ENCODE measurements at places on chromosomes 3 and 15. TPM values are rescaled to one million over a fixed set of nuclear protein-coding genes. Genes with fewer than 3 reads are reported as not detected.

Gene ATP2B2
- not detected for total RNA-seq

Gene LSMEM2
- total RNA-seq: not detected

Gene RASGRP1
- total RNA-seq: 1.0 TPM

Gene SERPINI2
- total RNA-seq: not detected

Gene ZNF501
- 2.4 TPM for total RNA-seq

Gene DUOX2
- total RNA-seq: not detected

Gene CLRN1
- total RNA-seq: not detected

Gene CLDN16
- total RNA-seq: 0.16 TPM

Gene SAMD7
- not detected for total RNA-seq

Gene KY
- total RNA-seq: not detected

Gene ALAS1
- 48.4 TPM for total RNA-seq

Gene PCSK6
- total RNA-seq: 0.13 TPM

Gene SPSB4
- total RNA-seq: 0.49 TPM

Gene MYO5C
- 5.5 TPM for total RNA-seq

Gene REC114
- total RNA-seq: not detected

Gene CCR5
- not detected for total RNA-seq

Gene GREM1
- total RNA-seq: 78.7 TPM

Gene KNG1
- total RNA-seq: not detected

Gene MFGE8
- total RNA-seq: 339 TPM

Gene C3orf49
- total RNA-seq: not detected

Gene CISH
- total RNA-seq: 5.3 TPM

Gene IL16
- total RNA-seq: not detected

Gene COMMD4
- 167 TPM for total RNA-seq

Gene DPPA2
- not detected for total RNA-seq

Gene DAPK2
- 0.16 TPM for total RNA-seq

Gene NLGN1
- 3.5 TPM for total RNA-seq

Gene PPP1R14D
- not detected for total RNA-seq

Gene DAZL
- not detected for total RNA-seq

Gene SLC22A13
- total RNA-seq: 0.16 TPM

Gene PLCH1
- total RNA-seq: 1.0 TPM

Gene HYAL1
- 1.1 TPM for total RNA-seq

All from mesangial cell (primary cell).